ENCODE measurements at places on chromosomes 2 and 18.

- DNase-seq = no peak
These were observed 56.0 kb downstream of the MAPRE2 start for GRCh38 chr18:35097195-35097594.

DNA sequence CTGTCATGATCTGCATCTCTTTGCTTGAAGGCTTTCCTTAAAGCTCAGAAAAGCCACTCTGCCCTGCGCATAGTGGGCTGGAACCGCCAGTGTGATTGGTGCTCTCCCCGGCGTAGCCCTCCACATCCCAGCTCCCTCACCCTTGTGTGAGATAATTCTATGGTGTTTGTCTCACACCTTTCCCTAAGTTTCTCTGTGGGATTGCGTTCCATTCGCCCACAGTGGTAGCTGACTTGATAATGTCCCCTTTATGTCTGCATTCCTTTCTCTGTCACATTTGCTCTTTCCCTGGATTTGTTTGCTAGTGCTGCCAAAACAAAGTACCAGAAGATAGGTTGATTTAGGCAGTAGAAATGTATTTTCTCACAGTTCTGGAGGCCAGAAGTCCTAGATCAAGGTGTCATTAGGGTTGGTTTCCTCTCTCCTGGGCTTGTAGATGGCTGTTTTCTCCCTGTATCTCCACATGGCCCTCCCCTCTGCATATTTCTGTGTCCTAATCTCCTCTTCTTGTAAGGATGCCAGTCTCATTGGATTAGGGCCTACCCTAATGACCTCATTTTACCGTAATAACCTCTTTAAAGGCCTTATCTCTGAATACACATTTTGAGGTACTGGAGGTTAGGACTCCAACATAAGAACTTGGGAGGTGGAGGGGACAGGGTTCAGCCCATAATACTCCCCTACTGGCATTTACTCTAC lies 7.4 kb upstream of the TMEM87B start:
- no peak for DNase-seq

DNA sequence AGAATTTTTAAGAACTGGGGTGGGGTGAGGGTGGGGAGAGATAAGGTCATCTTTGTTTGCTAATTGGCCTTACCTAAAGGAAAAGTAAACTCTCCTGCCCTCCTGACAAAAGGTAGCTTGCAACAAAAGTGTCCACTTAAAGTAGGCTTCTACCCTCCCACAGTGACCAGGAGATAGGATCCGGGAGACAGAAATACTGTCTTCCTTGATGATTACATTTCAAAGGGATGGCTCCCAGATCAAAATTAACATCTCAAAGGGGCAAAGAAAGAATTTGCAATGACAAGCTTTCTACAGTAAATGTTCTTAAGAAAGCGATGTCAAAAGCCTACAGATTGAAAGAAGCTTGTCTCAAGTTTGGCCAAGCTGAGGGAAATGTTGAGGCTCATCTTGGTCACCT lies 775.3 kb downstream of the CPS1 start:
- no peak for DNase-seq

- no peak for DNase-seq
These were observed 605.2 kb upstream of the ID2 start for GRCh38 chr2:8076448-8077342.
